ENCODE measurements at places on chromosomes 2 and 18.

DNA sequence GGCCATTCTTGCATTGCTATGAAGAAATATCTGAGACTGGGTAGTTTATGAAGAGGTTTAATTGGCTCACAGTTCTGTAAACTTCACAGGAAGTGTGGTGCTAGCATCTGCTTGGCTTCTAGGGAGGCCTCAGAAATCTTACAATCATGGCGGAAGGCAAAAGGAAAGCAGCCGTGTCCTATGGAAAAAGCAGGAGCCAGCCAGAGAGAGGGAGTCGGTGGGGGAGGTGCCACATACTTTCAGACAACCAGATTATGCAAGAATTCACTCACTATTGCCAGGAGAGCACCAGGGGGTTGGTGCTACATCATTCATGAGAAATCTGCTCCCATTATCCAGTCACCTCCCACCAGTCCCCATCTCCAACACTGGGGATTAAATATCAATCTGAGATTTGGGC lies 64.1 kb downstream of the CPS1 start:
- no peak for DNase-seq

DNA sequence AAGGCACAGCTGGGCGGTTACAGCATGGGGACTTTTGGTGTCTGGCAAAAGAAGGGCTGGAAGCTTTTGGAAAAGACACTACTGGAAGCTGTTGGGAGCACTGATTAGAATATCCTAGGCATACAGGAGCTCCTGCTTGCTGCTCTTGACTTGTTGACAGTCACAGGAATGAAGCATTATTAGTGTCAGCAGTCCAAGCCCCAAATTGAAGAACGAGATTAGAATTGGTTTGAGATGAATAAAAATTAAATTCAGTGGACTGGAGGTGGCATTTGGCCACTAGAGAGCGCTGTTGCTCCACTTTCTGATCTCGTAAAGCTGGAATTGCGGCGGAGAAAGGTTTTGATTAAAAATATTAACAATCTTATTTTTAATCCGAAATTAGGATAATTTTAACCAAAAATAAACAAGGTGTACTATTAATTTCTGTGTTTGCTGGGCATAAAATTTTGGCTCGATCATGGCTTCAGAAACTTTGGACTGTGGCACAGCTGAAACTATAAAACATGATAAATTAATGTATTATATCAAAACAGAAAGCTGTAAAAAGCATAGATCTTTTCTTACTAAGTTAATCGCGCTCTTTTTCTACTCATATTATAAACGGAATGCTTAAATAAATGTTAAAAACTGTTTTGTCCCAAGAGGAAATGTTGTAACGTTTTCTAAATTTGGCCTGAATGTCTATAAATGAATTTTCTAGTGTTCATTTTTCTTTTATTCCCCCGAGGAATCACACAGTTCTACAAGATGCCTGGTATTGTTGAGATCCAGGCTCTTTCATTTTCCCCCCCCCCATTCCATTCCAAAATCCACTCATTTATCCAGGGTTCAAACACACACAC lies 2.4 kb upstream of the HOXD8 start:
- DNase-seq, result peak; percentile 81

DNA sequence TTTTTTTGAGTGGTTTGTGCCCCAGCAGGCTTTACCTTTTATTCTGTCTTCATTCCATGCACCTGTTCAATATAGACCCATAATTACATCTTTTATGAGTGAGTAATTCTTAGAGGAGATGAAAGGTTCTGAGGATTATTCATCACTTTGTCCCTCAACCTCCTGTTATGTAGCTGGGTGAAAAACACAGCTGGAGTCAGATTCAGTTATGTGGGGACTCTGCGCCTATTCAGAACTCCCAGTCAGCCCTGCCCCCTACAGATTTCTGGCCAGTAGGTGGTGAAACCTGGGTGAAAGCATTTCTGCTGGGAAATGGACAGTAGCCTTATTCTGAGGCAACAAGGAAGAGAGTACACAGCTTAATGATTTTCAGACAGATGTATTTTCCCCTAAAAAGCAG lies 107.8 kb downstream of the MGAT5 start:
- no peak for DNase-seq

- no peak for DNase-seq
Measured at GRCh38 chr2:181846399-181847197, 44.9 kb upstream of the ITPRID2 start.

DNA sequence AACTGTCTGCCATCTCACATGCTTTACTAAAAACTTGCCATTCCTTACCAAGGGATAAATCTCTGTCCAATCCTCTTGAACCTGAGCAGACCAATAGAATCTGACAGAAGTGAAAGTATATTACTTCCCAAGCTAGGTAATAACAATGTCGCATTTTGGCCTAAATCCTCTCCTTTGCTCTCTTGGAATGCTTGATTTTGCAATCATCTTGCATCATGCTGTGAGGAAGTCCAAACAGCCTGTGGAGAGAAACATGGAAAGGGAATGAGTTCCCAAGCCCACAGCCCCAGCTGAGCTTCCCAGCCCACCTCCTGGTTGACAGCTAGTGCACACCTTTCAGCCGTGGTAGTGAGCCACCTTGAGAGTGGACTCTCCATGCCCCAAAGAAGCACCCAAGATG lies 540.6 kb downstream of the STK39 start:
- DNase-seq, result no peak

DNA sequence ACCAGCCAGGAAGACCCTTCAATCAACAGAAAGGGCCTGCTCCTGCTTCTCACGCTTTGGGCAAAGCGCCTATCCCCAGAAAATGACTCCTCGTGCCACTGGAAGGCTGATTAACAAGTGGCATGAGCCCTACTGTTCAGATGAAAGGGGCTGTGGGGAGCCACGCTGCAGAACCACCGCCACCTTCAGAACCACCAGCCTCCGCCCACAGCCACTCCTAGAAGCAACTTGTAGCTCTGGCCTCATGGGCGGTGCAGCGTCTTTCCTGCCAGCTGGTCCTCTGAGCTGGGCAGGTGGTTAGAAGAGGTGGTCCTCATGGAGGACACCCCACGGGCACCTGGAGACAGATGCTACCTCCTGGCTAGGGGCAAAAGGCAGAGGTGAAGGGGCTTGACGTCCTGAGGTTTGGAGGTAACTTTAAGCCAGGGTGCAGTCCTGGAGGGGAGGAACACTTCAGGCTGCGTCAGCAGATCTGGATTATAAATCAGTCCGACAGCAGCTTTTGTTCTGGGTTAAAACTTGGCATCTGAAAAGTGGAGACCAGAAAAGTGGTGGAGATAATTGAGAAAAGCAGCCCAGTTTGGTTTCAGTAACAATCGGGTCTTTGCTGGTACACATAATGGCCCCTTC lies 861 bp upstream of the SEMA4C start:
- DNase-seq, result peak; percentile 47

DNA sequence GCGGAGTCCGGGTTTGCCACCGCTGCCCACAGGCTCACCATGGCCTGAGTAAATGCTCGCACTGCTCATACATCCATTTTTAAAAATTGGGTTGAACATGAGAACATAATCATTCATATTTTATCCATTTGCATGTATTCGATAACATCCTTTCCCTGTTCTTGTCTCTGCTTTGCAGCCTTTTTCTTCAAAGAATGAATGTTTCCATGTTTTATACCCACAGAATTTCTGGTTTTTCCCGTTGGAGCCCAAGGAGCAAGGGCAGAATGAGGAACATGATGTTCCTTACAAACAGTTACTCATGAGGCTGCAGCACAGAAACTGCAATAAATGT lies 146.5 kb downstream of the CCDC74A start:
- DNase-seq, result no peak

GRCh38 chr2:1234731-1235308 lies 178.4 kb upstream of the TPO start:
- no peak for DNase-seq

DNA sequence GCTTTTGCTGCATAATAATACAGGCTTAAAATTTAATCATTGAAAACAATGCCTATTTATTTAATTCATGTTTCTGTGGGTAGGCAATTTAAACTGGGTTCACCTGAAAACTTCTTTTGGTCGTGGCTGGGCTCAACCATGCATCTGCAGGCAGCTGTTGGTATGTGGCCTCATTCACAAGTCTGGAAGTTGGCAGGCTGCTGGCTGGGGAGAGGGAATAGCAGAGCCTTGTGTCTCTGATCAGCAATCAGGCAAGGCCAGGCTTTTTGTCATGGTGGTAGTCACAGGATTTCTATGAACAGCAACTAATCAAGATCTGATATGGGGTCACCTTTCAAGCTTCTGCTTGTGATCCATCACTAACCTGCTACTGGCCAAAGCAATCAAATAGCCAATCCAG lies 130.1 kb upstream of the KCNJ3 start:
- DNase-seq, result no peak

DNA sequence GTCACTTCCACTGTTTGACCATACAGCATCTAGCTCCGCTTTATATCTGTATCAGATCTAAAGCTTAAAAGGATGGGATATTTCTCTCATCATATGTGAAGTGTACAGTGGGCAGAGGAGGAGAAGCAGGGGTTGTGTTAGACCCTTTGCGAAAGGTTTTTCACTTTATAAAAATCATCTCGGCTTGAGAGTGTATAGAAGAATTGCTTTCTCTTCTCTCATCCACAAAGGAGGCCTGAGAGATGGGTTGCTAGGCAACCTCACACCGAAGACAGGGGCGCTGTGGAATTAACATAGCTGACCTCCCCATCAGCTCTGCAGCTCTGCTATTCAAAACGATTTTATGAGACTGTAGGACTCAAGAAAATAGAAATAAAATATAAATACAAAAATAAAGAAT lies 70.2 kb upstream of the GALNT3 start:
- no peak for DNase-seq

GRCh38 chr2:231780123-231780908 lies 766 bp downstream of the PDE6D start:
- DNase-seq, result peak; percentile 45

DNA sequence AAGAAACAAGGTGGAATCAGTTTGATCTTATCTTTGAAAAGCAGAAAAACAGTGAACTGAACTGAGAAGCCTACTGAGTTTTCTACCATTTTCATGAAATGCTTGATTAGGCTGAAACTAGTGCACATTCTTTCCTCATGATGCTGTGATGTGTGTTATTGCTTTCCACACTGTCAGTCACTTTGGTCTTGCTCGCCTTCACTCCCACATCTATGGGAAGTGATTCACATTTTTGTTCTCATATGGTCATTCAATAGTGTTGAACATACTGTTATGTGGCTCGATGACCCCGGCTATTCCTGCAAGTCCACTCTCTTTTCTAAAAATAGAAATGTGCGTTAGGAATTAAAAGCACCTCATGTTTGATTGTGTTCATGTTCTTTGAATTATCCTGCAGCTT lies 129.7 kb downstream of the TGIF1 start:
- no peak for DNase-seq

GRCh38 chr2:110771547-110772382 lies 39.4 kb downstream of the ACOXL start:
- DNase-seq, result peak; percentile 21

DNA sequence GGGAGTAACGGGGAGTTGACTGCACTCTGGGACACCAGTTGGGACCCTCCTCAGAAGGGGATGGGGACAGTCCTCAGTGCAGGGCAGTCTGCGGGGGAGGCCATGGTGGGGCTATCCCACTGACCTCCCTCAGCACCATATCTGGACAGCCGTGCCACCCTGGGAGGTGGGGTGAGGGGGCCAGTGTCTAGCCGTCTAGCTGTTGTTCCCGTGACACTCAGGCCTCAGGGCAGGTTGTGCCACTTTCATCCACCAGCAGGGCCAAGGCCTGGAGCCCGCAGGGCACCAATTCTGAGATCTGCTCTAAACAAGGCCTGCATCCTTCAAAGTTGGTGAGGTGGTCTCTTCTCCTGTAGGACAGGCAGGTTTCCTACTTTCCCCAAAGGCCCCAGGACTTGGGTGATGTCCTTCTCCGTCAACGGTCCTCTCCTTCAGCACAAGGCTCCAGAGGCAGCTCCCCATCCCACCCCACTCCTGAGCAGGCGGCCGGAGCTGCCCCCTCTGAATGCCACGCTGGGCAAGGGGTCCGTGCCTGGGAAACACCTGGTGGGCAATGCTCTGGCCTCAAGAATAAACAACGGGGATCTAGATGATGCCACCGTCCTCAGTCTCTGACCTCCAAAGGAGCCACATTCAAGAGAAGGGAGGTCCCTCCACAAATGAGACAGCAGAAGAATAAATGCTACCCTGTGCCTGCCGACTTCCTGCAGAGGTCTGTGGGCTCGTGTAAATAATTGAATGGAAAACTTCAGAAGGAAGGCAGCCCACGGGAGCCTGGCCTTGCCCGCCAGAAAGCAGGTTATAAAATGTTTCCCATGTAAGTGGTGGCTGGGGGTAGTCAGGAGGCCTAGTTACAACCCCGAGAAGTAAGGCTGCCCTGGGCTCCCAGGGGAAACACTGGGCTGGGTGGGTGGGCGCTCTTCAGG lies 42.8 kb upstream of the PTMA start:
- DNase-seq, result no peak

- no peak for DNase-seq
Measured at GRCh38 chr2:73141896-73142295, 29.1 kb upstream of the RAB11FIP5 start.

All from activated naive CD4-positive, alpha-beta T cell treated with anti-CD3 and anti-CD28 coated beads for 36 hours (primary cell).